Activated CD4-positive, alpha-beta T cell treated with anti-CD3 and anti-CD28 coated beads, Interleukin-2, amount 10 ng/mL, durations not matched to agents 7 days and 5 days (primary cell): ENCODE measurements at places on chromosomes 11 and 22. TPM values are rescaled to one million over a fixed set of nuclear protein-coding genes. Genes with fewer than 3 reads are reported as not detected.

GRCh38 chr11:100098560-100098959, 588.5 kb upstream of the ARHGAP42 start:
- no peak for DNase-seq
- H3K27ac ChIP-seq: no peak overlapping the region
- H3K36me3 ChIP-seq: no peaks in the 10 kb centered on the region
- no peak overlapping the region for H3K4me3 ChIP-seq
- H3K4me1 ChIP-seq: no peaks in the 10 kb centered on the region

- H3K36me3 ChIP-seq: peaks cover 21% of the 10 kb centered on the region
- no peak for DNase-seq
- no peak overlapping the region for H3K4me3 ChIP-seq
- H3K27me3 ChIP-seq: no peaks in the 10 kb centered on the region
Measured at GRCh38 chr22:31605851-31606585, 56.0 kb downstream of the PISD start.

- H3K4me3 ChIP-seq: no peak overlapping the region
- no peak for DNase-seq
- no peak overlapping the region for H3K27ac ChIP-seq
- peaks cover 7% of the 10 kb centered on the region for H3K27me3 ChIP-seq
Measured at GRCh38 chr11:96481771-96482170, 92.0 kb downstream of the JRKL start.

GRCh38 chr11:69300120-69301060, 6.4 kb downstream of the MYEOV start:
- no peak overlapping the region for H3K27ac ChIP-seq
- H3K36me3 ChIP-seq: peaks cover 3% of the 10 kb centered on the region
- no peak for DNase-seq
- no peak overlapping the region for H3K4me3 ChIP-seq
- peaks cover 49% of the 10 kb centered on the region for H3K4me1 ChIP-seq

DNA sequence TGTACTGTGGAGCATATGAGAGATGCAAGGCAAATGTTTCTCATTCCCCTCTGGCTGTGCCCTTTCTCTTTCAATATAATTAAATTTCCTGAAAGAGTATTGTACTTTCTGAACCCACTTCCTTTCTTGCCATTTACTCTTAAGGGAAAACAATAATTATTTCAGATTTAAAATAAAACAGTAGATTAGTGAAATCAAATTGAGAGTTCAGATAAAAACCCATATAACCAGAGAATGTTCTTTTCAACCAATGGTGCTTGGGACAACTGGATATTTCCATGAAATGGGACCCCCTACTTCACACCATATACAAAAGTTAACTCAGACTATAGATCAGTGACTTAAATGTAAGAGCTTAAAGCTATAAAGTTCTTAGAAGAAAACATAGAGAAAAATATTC, 26.1 kb upstream of the DLAT start:
- no peaks in the 10 kb centered on the region for H3K27me3 ChIP-seq
- no peak for DNase-seq
- no peak overlapping the region for H3K27ac ChIP-seq
- peaks cover 3% of the 10 kb centered on the region for H3K4me1 ChIP-seq
- H3K36me3 ChIP-seq: no peaks in the 10 kb centered on the region

GRCh38 chr11:124970925-124971324, 16.9 kb downstream of the CCDC15 start:
- H3K4me3 ChIP-seq: no peak overlapping the region
- no peaks in the 10 kb centered on the region for H3K36me3 ChIP-seq
- no peaks in the 10 kb centered on the region for H3K4me1 ChIP-seq
- DNase-seq: no peak
- no peak overlapping the region for H3K27ac ChIP-seq

GRCh38 chr11:11605821-11606450, 15.9 kb downstream of the GALNT18 start:
- no peak overlapping the region for H3K4me3 ChIP-seq
- no peak for DNase-seq
- H3K36me3 ChIP-seq: no peaks in the 10 kb centered on the region

- peaks cover 12% of the 10 kb centered on the region for H3K27me3 ChIP-seq
- H3K4me3 ChIP-seq: no peak overlapping the region
- DNase-seq: no peak
- peaks cover 6% of the 10 kb centered on the region for H3K4me1 ChIP-seq
Measured at GRCh38 chr11:57819252-57819979, 57.8 kb downstream of the CTNND1 start.

DNA sequence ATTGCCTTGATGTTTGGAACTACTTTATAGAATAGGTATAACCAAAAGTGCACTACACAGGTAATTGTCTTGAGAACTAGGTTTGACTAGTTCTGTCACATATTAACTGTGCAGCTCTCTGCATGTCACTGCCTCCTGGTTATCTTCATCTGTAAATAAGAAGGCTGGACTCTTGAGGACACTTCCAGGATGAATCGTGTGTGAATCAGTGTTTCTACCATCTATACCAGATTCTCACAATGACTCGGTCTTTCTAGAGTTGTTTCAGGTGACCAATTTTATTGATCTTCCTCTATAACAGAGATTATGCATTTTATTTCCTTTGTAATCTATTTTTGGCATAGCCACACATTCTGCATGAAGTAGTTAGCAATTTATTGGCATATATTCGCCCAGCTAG, 1181.0 kb upstream of the TENM4 start:
- no peaks in the 10 kb centered on the region for H3K27me3 ChIP-seq
- no peak overlapping the region for H3K4me3 ChIP-seq
- no peak overlapping the region for H3K27ac ChIP-seq
- no peak for DNase-seq

EIF1AD gene
- 50.4 TPM for total RNA-seq

WNT7B gene
- total RNA-seq: not detected

KRTAP5-9 gene
- total RNA-seq: 0.19 TPM

CABP4 gene
- 1.3 TPM for total RNA-seq

LARGE2 gene
- 0.40 TPM for total RNA-seq

C22orf31 gene
- not detected for total RNA-seq

BRD1 gene
- 49.2 TPM for total RNA-seq

MUC5B gene
- not detected for total RNA-seq

LMO1 gene
- total RNA-seq: not detected

PNPLA5 gene
- total RNA-seq: not detected
